Cortex of kidney (tissue), 1 donor: ENCODE measurements at places on chromosomes 7 and 10.

- DNase-seq, result no peak
These were observed 5.1 kb upstream of the CYP26A1 start for GRCh38 chr10:93068411-93069244.

DNA sequence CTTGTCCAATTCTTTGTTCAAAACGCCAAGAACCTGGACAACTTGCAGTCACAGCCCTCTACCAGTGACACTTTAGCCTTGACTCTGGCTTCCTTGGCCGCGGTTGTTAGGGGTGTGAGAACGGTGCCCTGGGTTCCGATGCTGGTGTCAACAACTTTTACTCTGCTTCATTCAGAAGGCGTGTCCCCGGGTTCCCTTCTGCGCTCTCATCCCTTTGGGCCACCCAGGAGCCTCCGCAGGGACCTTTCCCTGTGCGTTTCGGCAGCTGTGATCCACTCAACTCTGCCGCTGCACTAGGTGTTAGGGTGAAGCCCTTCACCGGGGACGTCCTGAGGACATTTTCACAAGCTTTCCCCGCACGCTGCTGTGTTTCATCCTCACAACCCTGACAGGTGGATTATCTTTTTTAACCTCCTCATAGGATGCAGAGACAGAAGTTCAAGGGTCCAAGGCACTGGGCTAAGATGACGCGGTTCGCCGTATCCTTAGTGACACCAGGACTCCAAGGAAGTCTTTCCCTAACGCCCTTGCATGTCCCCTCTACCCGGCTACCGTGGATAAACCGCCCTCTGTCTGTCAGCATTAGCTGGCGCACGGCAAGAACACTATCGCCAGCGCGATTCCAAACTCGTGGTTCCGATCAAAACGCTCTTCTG, 133.5 kb upstream of the SHH start:
- no peak for DNase-seq

DNA sequence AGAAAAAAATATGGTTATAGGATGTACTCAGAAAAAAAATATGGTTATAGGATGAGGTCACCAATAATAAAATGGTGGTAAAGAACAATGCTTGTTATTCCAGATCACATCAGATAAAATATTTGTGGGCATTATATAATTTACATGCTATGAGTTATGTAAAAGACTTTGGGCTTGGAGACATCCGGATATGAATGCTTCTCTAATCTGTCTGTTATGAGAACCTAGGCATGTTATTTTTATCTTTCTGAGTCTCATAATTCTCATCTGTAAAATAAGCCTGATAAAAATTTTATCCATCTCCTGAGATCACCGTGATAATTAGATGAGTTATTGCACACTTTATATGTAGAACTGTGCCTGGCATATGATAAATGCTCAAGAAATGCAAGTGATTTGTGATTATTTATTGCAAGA, 37.8 kb downstream of the DKK1 start:
- DNase-seq, result no peak

DNA sequence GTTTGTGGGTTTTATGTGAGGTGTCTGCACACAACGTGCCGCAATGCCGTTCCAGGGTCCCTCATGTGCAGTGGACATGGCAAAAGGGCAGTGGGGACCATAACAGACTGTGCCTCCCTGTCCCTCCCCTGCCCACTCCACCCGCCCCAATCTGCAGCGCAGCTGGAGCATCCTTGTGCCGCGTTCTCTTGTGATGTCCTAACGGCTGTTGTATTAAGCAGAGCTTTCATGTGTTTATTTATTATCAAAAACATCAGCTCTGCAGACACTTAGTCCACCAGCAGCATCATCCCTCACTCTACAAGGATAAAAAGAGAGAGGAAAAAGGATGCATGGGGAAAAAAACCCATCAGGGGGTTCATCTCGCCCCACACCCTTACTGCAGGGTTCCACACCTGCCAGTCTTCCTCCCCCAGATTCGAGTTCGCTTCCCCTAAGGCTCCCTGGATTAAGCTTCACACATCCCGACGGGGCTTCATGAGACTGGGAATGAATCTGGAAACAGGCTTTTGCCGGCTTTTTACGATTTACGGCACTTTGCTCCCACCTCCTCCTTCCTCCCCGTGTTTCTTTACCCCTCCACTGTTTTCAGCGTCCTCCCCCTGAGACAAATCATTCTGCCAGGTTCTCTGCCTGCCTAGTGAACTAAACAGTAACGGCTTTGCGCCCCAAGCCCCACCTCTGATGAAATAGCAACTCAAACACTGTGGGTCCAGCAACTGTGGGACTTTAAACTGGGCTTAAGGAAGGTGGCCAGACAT, 301.4 kb downstream of the CAMK1D start:
- no peak for DNase-seq

DNA sequence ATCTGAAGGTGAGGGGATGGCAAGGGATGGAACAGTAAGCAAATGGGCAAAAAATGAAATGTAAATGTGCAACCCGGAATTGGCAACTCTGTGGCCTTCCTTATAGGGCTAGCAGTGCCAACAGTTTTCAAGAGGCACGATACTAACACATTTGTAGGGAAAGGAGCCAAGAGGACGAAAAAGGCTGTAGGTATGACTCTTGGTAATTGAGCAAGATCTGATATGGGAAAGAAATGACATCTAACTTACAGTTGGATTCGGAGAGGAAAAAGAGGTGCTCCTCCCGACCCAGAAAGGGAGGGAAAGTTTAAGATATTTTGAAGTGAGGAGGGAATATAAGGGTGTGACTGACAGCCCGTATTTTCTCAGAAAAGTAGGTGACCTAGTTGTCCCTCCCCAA, 2.1 kb upstream of the CREM start:
- no peak for DNase-seq

GRCh38 chr7:128860158-128861073, 2.2 kb upstream of the ATP6V1F start:
- no peak for DNase-seq

DNA sequence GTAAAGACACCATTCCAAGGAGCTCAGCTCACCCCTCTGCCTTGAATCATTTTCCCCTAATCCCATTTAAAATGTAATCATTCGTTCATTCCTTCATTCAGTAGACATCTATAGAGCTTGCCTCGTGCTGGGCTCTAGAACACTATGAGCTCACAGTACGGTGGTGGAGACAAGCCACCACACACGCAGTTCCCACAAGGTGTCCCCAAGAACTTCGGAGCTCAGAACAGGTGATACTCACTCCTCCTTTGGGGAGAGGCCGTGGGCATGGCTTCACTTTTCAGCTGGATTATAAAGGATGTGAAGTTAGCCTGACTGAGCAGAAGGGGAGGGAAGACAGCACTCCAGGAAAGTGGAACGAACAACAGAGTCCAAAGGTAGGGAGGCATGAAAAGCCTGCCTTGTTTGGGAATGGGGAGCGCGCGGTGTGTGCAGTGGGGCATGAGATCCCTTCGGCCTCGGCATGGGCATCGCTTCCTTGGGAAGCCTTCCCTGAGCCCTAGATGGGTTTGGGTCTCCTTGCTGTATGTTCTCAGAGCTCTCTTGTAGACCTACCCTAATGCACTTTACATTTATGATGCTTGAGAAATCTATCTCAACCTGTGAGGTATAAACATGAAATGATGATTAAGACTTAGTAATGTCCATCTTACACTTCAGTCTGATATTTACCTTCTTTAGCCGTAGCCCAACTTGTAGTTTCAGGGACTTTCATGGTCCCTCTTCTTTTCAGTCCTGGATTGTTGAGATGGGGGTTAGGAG, 809 bp upstream of the OGA start:
- DNase-seq, result no peak

GRCh38 chr10:11355592-11355991, 255.9 kb downstream of the USP6NL start:
- no peak for DNase-seq

DNA sequence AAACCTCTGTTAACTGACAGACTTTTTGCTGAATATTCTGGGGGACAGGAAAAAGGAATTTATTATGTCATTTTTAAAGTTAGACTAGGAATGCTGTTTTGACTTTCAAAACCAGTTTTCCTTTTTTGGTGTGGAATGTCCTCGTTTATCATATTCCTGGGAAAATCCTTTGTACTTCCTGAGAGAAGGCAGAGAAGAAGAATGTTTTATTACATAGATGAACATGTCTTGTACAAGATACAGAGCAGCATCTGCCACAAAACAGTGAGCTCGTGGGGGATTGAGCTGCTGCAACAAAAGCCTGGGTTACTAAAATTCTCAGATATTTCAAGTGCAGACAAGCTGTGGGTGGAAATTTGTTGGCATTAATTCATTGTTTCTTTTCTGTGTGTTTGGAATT, 20.2 kb downstream of the MCU start:
- no peak for DNase-seq

DNA sequence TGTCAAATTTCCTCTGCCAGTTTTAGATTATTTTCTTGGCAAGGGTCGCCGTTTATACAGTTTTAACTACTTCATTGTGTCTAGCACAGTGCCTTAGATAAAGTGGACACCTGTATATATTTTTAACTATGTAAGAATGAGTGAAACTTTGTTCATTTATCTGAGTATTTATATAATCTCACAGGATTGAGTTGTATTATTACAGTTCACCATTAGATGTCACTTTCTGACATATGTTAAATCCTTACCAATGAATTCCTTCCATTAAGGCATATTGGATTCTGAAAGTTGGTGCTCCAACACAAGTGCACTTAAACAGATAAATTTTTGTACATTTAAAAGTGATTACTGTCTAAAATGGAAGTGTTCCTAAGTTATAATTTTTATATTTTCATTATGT, 43.0 kb downstream of the ZMYND11 start:
- DNase-seq, result no peak

DNA sequence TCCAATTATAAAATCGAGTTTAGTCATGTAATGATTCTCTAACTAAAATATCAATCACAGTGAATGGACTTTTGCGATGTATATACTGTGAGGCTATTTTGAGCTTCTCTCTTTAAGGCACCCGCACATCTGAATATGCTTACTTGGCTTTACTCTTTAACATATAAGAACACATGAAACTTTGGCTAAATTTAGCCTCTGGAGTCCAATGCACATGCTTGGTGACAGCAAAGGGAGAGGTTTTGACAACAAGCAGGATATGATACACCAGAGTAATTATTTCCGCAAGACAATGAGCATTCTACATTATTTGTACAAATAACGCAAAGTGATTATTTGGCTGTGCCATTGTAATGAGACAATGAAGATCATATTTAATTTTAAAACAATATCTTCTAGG, 72.4 kb downstream of the ARID5B start:
- no peak for DNase-seq

- no peak for DNase-seq
These were observed 132.4 kb upstream of the FOXK1 start for GRCh38 chr7:4549681-4550080.

DNA sequence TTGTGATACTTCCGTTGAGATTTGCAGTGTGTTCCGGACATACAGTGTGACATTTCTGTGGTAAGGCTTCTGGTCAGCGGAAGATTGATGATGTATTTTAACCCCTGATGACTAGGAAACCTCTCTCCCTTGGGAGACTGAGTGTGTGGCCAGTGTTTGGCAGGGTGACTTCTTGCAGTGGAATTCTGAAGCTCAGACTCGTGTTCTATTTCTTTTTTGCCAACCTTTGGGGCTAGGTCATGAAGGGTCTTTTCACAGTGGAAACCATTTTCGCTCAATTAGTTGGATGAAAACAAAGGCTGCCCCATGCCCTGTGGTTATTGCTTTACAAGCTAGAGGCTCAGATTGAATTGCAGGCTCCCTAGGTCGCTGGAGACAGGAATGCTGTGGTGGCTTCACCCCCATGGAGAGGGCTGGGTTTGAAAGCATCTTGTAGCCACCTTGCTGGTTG, 288.9 kb downstream of the BBS9 start:
- DNase-seq, result no peak

- DNase-seq, result no peak
These were observed 12.3 kb upstream of the MRPS33 start for GRCh38 chr7:141027043-141027442.

DNA sequence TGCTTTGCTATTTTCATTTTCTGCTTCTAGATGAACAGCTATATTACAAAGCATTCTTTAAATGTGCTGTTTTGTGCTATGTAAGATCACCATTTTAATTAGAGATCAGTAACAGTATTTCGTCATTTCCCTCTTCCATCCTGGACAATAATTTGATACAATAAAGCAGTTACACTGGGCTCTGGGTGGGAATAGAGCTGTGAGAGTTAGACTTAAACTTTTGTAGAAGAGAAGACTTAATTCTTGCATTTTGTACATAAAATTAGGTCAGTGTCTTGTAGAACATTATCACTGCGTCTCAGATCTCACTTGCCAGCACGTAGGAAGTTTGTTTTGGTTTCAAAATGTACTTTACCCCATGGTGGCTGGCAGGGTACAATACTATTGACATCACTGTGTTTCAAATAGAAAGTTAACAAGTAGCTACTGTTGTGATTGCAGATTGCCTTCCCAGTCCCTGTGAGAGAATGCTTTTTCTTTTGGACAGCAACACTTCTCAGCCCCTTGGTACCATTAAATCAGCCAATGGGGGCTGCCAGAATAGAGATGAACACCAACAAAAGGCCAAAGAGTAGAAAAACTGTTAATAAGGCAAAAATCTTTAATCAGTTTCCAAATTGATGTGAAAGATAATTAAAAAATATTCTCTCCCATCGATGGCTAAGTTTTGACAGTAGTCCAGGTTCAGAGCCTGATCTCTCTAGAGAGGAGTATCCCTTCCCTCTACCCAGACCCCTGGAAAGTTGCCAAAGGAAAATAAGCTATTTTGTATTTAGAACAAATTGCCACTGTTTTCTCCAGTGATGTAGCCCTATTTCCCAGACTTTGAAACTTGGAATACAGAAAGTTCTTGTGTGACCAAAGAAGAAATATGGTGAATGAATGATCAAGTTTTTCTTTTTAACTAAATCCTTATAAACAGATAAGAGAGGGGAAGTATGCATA, 35.1 kb downstream of the SMNDC1 start:
- no peak for DNase-seq

GRCh38 chr7:136845899-136846465, 22.5 kb upstream of the CHRM2 start:
- DNase-seq, result no peak

DNA sequence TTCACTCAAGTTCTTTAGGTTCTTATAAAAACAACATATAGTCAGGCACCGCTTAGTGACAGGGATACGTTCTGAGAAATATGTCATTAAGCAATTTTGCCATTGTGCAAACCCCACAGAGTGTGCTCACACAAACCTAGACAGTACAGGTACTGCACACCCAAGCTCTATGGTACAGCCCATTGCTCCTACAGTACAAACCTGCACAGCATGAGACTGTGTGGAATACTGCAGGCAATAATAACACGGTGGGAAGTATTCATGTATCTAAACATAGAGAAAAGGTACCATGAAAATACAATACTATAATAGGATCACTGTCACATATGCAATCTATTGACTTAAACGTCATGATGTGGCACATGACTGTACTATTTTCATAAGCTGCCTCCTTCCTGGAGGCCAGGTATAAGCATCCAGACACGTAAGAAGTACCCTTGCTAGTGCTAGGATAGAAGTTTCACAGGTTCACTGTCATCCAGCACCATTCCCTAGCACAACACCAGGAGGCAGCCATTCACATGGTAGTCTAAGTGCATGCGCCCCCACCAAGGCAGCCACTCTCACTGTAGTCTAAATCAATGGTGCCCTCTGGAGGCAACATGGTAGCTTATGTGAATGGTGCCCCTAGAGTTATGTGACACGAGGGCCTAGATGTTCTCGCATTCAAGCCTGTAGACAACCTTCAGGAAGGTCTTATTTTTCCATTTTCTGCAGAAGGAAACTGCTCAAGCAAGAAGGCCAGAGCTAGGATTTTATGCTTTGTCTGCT, 98.5 kb downstream of the ARHGAP22 start:
- DNase-seq, result no peak

GRCh38 chr10:85967594-85967993, 399.0 kb downstream of the GRID1 start:
- DNase-seq, result no peak
